ENCODE measurements at places on chromosomes 3 and 15.
A peak's percentile ranks its signal among the peaks of the same experiment; 100 is the strongest.

DNA sequence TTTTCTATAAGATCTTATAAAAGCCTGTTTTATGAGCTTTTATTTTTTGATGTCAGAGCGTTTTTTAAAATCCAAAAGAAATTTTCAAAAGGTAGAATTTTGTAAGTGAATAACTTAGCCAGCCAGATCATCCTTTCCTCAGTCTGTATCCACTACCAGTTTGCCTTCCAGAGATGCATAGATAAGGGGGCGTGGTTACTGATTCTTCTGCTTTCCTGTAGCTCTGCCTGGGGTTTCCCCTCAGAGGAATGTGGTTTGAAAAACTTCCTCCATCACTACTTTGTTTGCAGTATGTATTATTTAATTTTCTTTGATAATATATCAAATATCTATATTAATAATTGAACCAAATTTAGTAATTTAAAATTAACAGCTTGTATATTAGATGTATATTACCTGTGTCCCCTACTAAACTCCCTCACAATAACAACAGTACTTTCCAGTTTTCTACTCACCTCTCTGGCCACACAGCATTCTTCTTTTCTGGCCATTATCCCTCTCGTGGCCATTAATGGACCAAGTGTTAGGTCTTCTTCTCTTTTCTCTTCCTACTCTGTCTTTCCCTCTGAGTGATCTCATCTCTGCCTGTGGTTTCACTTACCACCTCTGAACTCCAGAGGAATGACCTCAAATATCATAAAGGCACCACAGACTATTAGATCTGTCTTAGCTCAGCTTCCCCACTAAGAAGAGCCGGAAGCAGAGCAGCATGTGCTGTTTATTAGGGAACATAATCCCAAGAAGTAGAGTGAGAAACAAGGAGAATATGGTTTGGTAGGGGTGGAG, 239.7 kb downstream of the UBE2E2 start:
- H3K4me3 ChIP-seq: no peak overlapping the region
- DNase-seq: no peak
- no peaks in the 10 kb centered on the region for H3K27me3 ChIP-seq
- H3K36me3 ChIP-seq: no peaks in the 10 kb centered on the region
- H3K27ac ChIP-seq: no peak overlapping the region

DNA sequence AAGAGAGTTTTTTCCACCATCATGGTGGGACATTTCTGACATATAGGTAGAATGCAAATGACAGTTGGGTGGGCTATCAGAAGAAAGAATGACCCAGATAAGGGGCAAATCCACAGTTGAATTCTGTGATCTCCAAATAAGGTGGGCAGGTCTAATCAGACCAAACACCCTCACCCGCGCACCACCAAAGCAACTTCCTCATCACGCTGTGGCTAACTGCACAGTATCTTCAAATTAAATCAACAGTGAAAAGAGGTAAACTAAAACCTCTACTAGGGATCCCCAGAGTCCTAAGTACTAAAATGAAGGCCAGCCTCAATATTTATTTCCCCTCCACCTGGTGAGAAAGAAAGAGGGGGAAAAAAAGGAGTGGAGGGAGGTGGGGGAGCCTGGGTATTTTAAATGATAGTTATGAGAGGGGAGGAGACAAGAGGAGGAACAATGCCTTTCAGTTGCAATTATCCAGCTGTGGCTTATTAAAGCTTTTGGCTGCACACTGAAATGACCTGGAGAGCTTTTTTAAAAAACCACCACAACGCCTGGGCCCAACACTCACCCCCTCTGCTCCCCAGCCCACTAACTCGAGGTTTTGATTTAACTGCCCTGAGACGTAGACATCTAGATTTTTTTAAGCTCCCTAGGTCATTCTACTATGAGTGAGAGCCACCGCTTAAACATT, 61.0 kb downstream of the LRIG1 start:
- no peak overlapping the region for H3K27ac ChIP-seq

DNA sequence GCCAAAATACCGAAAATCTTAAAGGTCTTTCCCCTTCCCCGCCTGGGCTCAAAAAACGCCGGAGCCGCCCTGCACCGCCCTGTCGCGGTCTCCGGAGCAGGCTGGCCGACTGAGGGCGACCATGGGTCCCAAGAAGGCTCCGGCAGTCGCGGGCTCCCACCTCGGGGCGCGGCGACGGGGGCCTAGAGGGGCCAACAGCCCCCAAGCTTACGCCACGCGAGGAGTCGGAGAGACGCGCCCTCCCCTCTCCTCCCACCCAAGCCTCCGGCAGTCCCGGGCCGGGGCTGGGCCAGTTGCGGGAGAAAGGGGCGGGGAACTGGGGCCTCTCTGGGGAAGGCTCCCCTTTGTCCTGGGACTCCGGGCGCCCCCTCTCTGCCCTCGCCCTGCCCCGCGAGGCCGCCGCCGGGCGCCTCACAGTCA, 69.2 kb downstream of the GOLGA8B start:
- peak; percentile 85 for DNase-seq
- H3K4me3 ChIP-seq: peak overlapping the region; percentile 61
- no peak overlapping the region for H3K27ac ChIP-seq
- H3K27me3 ChIP-seq: peaks cover 13% of the 10 kb centered on the region
- H3K4me1 ChIP-seq: no peaks in the 10 kb centered on the region

GRCh38 chr15:27084844-27085243, 113.9 kb downstream of the GABRG3 start:
- H3K36me3 ChIP-seq: no peaks in the 10 kb centered on the region
- H3K4me3 ChIP-seq: no peak overlapping the region
- no peaks in the 10 kb centered on the region for H3K4me1 ChIP-seq
- no peak for DNase-seq
- no peak overlapping the region for H3K27ac ChIP-seq

DNA sequence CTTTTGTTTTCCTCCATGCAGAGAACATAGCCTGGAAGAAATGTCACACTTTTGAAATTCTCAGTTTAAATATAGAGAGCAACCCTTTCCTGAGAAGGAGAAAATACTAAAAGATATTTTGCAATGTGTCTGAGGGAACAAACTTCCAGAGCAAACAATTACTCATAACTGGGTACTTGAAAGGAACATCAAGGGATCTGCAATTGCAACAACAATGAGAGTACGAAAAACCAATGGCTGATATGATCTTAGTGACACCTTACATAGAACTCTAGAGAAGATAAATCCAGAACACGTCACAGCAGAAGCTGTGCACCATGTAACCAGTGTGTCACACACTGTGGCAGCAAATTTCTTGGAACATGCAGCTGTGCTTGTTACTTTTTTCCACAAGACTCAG, 14.6 kb upstream of the ARPP21 start:
- H3K4me1 ChIP-seq: no peaks in the 10 kb centered on the region
- DNase-seq: no peak
- no peaks in the 10 kb centered on the region for H3K36me3 ChIP-seq

- no peak overlapping the region for H3K4me3 ChIP-seq
- peaks cover 4% of the 10 kb centered on the region for H3K36me3 ChIP-seq
- DNase-seq: no peak
- no peaks in the 10 kb centered on the region for H3K4me1 ChIP-seq
Measured at GRCh38 chr15:42691308-42691707, 45.6 kb downstream of the CDAN1 start.

- no peaks in the 10 kb centered on the region for H3K4me1 ChIP-seq
- H3K27ac ChIP-seq: no peak overlapping the region
- H3K4me3 ChIP-seq: no peak overlapping the region
- no peaks in the 10 kb centered on the region for H3K36me3 ChIP-seq
- DNase-seq: no peak
Measured at GRCh38 chr3:184078851-184079250, 18.0 kb upstream of the HTR3E start.

DNA sequence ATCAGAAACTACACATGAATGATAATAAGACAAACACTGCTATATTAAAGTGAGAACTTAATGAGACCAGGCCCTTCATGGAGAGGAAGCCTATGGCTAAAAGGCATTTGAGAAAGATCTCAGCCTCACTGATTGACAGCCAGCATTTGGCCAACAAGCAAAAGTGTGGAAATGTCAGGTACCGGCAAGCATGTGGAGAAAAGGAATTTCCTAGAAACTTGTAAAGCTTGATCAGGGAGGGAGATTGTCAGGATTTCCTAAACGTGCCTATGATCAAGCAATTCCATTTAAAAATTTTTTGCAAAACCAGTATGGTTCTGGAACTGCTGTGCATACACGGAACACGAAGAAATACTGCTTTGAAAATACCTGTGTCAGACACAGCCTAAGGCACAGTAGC, 220.3 kb upstream of the ATP10A start:
- no peak for DNase-seq
- H3K27me3 ChIP-seq: no peaks in the 10 kb centered on the region
- H3K27ac ChIP-seq: no peak overlapping the region
- H3K4me3 ChIP-seq: no peak overlapping the region

DNA sequence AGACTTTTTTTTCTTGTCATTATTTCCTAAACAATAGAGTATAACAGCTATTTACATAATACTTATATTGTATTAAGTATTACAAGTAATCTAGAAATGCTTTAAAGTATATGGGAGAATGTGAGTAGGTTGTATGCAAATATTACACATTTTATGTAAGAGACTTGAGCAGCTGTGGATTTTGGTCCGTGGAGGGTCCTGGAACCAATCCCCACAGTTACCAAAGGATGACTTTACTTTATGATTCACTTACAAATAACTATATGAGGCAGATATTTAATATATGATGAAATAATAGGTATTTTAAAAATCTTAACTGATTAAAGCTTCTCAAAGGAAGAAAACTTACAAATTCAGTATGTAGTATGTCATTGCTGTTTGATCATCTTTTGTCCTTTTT, 56.3 kb downstream of the PPP2R3A start:
- no peak for DNase-seq
- H3K4me1 ChIP-seq: peaks cover 5% of the 10 kb centered on the region
- H3K27me3 ChIP-seq: no peaks in the 10 kb centered on the region
- H3K27ac ChIP-seq: no peak overlapping the region
- no peaks in the 10 kb centered on the region for H3K36me3 ChIP-seq
- no peak overlapping the region for H3K4me3 ChIP-seq

DNA sequence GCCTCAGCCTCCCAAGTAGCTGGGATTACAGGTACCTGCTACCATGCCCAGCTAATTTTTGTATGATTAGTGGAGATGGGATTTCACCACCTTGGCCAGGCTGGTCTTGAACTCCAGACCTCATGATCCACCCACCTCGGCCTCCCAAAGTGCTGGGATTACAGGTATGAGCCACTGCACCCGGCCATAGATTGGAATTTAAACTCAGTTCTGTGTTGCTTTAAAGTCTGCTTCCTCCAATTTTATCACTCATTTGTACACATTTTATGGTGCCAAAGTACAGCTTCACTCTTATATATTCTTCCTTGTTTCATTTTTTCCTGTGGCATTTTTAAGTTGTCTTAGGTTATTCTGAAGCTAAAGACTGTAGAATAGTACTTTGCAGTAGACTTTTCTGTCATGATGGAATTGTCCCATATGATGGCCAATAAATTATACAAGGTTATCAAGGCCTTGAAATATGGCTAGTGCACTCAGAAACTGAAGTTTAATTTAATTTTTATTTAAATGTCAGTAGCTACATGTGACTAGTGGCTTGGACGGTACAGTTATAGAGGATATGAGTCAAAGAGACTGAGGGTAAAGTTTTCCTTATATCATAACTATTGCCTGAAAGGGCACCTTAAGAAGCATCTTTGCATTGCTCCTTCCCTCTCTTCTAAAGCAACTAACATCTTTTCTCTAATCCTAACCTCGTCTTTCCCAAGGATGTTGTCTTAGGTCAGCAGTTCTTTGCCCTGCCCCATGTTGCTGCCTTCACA, 28.1 kb downstream of the ATP11B start:
- no peak overlapping the region for H3K4me3 ChIP-seq
- H3K27me3 ChIP-seq: no peaks in the 10 kb centered on the region
- H3K36me3 ChIP-seq: no peaks in the 10 kb centered on the region
- H3K4me1 ChIP-seq: peaks cover 2% of the 10 kb centered on the region

DNA sequence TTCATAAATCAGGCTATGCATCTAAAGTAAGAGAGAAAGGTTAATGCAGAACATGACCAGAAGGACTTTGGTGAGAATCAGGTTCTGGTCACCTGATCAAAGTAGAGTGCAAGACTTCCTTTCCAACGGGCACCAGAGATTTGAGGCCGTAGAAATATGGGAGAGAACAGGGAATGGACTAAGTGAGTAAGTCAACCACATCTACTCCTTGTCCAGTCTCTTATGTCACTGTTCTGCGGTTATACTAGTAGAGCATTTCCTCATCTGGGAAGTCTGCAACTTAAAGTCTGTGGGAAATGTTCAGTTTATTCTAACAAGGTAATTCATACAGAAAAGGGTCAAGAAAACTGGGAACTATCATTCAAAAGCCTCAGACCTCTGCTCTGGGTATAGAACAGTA, 232.8 kb downstream of the CPNE4 start:
- H3K4me1 ChIP-seq: no peaks in the 10 kb centered on the region
- H3K27ac ChIP-seq: no peak overlapping the region
- H3K4me3 ChIP-seq: no peak overlapping the region
- H3K36me3 ChIP-seq: no peaks in the 10 kb centered on the region
- DNase-seq: no peak

- H3K4me1 ChIP-seq: peaks cover 29% of the 10 kb centered on the region
- no peaks in the 10 kb centered on the region for H3K27me3 ChIP-seq
- peak overlapping the region; percentile 32 for H3K27ac ChIP-seq
Measured at GRCh38 chr15:89806210-89806558, 8.5 kb downstream of the ANPEP start.

DNA sequence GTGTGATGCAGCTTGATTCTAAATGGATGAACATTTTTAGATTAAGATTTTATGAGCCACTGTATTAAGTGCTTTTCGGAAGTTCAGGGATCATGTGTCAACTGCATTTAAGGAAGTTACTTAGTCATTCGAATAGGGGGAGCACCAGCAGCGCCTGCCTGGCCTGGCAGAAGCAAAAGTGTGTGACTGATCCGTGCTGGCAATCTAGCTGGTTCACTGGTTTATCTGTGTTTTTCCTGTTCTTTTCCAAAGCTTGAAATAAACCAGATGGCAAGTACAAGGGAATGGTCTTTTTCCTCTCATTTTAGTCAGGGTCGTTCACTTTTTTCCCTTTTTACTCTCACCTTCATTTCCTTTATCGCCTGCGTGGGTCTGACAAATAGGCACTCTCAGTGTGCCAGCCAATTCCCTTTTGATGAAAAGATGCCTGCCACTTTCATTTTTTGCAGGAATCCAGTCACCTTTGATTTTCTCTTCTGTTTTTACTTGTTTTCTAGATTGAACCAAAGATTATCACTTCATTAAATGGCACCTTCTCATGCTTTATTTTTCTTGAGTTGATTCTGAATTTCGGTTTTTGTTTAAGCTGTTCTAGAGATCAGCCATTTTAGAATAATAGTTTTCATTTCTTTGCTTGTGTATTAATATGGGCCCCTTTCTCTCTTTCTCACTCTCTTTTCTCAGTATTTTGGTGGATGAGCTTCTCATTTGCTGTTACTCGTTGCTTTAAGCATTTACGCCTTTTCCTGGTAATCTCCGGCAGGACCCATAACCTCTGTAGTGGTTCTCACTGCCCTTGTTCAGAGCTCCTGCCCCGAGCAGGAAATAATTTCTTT, 2.8 kb downstream of the ABHD2 start:
- H3K27me3 ChIP-seq: no peaks in the 10 kb centered on the region
- no peak for DNase-seq
- peaks cover 18% of the 10 kb centered on the region for H3K4me1 ChIP-seq
- no peak overlapping the region for H3K4me3 ChIP-seq
- no peaks in the 10 kb centered on the region for H3K36me3 ChIP-seq

All from kidney (tissue), 22 donors.